CD4-positive, alpha-beta T cell treated with Interleukin-15 for 1 hour (primary cell): ENCODE measurements at places on chromosomes 3 and 15.
A peak's percentile ranks its signal among the peaks of the same experiment; 100 is the strongest.

DNA sequence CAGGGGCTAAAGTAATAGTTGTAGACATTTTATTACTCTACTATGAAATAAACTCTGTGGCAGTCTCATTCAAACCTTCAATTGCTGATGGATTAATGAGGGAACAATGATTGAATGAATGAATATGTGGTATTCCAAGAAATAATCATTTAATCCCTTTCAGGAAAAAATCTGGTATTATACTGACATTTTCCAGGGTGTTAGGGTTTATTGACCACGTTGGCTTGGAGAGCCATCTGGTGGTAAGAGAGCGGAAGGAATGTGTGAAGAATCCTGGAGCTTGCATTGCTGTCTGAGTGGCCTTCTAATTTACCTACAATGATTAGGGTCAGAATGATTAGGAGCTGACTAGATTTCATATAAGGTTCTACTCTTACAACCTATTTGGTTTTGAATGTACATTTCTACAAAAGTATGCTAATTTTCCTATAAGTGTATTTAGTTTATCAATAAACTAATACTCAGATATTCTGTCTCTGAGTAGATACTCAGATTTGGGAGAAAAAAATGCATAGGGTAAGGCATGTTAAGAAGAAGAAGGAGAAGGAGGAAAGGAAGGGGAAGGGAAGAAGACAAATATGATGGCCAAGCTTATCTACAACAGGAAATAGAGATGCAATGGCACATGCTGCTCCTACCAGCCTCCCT is 249.9 kb downstream of the ROBO1 start:
- DNase-seq, result no peak

DNA sequence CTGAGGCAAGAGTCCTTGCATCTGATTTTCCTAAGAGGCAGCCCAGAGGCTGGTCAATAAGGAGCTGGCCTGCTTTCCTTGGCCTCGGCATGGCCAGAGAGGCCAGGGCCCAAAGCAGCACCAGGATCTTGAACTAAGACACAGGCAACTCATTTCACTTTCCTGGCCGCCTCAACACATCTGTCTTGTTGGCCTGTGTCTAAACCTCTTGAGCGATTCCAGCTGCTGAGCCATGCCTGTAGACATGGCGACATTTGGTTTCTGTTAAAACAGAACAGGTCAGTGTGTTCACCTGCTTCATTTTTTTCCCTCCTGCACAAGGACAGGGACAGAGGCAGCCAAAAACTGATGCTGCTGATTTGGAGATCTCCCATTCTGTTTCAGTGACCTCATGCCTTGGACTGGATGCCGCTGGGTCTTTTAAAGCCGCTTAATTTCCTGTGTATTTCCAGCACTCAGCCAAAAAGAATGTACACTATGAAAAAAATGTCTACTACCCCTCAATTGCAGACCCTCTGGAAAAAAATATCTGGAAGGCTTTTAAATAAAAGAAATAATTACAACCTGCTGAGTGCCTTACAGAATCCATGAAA is 266.6 kb upstream of the ICE2 start:
- DNase-seq, result no peak

DNA sequence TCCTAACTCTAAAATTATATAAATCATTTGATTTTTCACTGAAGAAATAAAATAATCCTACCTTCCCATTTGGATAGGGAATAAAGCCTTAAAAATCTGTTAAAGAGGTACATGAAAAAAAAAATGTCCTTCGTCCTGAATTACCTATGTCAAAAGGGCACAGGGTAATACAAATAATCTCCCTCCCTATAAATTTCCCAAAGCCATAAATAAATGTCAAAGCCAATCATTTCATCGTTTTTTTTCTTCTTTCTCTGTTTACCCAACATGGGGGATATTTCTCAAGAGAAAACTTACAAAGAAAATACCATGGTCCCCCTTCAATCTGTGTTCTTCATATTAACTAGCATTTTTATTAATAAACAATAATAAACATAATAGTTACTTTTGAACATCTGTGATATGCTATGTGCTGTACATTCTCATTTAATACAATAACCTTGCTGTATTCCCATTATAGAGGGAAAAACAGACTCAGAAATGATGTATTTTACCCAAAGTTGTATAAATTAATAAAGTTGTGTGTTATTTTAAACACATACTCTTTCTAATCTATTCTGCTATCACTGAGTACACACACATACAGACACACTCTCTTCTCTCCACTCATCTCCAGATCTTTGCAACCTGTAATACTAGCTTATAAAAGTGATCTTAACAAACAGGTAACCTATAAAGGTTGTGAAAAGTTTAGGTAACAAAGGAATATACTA is 910 bp upstream of the ANKRD28 start:
- DNase-seq, result no peak

- DNase-seq, result peak; percentile 76
Measured at GRCh38 chr3:15858547-15859506, 61.0 kb upstream of the ANKRD28 start.

- DNase-seq, result no peak
Measured at GRCh38 chr15:38748710-38749109, 184.1 kb upstream of the RASGRP1 start.

DNA sequence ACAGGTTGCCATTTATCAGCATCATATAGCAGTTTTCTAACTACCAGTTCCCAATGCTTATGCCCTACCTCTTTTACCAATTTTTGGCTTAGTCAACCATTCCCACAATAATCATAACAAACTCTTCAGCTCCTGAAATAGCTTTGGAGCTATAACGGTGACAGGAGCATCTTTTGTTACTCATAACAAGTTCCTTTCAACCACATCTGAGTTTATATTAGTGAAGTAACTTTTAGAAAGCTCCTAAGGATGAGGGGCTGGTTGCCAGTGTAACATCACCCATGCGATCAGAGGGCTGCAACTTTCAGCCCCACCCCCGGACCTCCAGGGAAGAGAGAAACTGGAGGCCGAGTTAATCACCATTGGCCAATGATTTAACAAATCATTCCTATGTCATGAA is 495.3 kb upstream of the RASGRP1 start:
- no peak for DNase-seq

DNA sequence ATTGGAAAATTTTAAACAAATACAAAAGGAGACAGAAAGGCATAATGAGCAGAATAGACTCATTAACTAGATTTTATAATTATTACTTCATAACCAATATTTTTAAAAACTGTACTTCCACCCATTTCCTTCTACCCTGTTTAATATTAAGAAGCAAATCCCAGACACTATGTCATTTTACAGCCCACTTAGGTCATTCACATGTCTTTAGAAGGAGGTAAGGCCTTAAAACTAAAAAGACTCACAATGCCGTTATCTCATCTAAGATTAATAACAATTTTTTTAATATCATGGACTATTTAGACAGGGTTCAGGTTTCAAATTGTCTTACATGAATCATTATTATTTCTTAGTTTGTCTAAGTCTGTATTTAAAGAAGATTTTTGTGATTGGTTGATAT is 217.2 kb downstream of the NFKBIZ start:
- no peak for DNase-seq

DNA sequence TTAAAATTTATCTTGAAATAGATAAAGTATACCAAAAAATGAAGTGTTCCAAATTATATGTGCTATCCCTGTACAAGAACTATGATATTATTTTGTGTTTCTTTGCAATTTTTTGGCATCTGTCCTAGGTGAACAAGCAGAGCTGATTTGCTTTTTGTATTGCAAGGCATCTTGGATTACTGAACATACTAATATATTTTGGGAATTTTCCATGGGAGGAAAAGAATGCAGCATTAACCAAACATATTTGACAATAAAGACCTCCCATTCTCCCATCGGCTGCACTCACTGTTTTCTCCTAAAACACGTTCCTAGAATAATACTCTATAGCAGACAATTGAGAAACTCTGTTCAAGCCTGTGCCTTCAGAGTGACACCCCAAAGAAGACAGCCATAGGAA is 265.1 kb upstream of the ALCAM start:
- DNase-seq, result no peak

DNA sequence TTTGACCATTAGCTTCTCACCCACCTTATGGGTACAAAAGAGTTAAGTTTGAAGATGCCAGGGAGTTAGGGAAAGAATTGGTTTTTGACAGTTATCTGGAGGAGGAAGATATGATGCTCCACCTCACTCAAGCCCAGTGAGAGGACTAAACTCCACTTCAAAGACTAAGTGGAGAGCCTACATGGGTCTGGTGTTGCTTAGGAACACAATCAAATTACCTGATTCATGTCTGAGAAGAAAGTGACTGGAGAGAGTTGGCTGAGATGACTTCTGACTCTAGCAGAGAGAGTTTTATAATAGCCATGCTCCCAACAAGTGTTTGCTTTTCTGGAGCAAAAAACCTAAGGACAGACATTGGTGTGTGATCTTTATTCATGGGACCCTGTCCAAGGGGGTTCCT is 43.3 kb downstream of the SUCNR1 start:
- DNase-seq, result no peak

DNA sequence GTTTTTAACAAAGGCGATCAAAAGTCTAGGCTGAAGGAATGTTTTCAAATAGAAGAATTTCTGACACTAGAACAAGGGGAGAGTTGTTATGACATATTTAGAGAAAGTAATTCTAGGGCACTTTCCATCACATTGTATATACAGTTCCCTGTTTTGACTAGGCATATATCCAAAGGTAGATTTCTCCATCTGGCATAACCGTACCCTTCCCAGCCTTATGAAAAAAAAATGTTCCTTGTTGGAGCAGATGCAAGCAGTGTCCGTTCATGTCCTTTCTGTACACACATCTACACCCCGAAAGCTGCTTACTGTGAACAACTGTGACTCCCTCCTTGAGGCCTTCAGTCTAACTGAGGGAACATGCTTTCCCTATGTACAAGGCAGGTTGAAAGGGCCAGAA is 271.7 kb upstream of the GBE1 start:
- no peak for DNase-seq

DNA sequence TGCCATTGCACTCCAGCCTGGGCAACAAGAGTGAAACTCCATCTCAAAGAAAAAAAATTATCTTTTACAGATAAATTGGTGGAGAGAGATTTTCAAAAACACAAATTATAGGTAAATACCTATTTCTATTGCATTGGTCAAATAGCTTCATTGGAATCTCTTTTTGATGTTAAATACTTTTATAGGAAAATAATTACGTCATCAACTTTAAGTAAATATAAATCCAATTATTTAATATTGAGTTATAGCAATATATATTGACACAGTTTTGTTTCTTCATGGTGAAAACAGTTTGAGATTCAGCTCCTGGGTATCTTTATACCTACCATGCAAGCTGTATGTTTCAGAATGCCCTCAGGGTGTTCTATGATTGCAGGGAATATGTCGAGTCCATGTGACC is 172.1 kb downstream of the TP63 start:
- DNase-seq, result no peak
